Spleen (tissue), 13 donors: ENCODE measurements at places on chromosomes 5 and 9. TPM values are rescaled to one million over a fixed set of nuclear protein-coding genes. Genes with fewer than 3 reads are reported as not detected.

- no peak for DNase-seq
These were observed 540.2 kb upstream of the TRPC7 start for GRCh38 chr5:136905571-136905970.

DNA sequence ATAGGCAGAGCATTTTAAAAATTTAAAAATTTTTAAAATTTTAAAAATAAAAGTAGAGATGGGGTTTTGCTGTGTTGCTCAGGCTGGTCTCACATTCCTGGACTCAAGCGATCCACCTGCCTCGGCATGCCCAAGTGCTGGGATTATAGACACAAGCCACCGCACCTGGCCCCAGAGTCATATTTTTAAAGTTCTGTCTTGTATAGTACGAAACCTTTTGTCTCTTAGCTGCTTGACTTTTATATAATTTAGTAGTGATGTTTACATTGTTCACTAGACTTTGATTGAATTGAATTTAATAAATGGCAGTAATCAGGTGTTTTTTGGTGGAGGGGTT, 31.0 kb downstream of the LRRTM2 start:
- no peak for DNase-seq

GRCh38 chr9:124758691-124759090, 12.4 kb downstream of the NR6A1 start:
- no peak for DNase-seq

Gene ATOX1
- polyA plus RNA-seq: 211 TPM

DNA sequence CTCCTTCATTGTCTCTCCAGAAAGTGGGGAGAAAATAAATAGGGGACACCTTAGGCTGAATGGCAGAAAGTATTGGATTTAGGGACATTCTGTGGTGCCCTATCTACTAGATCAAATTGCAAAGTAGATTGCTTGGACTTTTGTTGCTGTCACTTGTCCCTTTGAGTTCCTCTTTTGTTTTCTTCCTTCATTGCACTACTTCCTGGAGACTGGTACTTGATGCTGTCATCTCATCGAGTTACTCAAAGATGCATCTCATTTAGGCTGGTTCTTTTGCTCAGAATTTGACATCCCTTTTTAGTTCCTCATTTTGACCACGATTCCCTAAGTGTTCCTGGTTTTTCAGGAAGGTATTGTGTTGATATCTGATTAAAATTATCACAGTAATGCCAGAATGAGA, 137.6 kb downstream of the ADGRV1 start:
- no peak for DNase-seq

DNA sequence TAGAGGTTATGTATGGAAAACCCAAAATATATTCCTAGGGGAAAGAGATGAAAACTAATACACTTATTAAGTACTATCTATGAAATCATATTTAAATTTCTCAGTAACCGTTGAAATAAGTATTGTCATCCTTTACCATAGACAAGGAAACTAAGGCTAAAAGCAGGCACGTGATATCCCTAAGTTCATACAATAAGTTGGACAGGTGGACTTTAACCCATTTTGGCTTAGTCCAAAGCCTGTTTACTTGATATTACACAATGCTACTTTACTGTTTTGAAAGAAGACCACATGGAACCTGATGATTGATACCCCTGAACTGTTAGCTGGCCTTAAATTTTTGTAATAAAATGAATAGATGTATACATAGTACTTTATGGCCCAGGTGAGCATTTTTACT, 3.5 kb downstream of the NFX1 start:
- no peak for DNase-seq

Gene FAM170A
- polyA plus RNA-seq: not detected
